ENCODE measurements at places on chromosomes 11 and 22. TPM values are rescaled to one million over a fixed set of nuclear protein-coding genes. Genes with fewer than 3 reads are reported as not detected.

KCTD21 gene
- polyA plus RNA-seq: 2.7 TPM

ELFN2 gene
- polyA plus RNA-seq: 0.29 TPM

FAM83F gene
- polyA plus RNA-seq: 0.11 TPM

ATP6V1E1 gene
- 149 TPM for polyA plus RNA-seq

FAM181B gene
- polyA plus RNA-seq: 0.16 TPM

OR2AG2 gene
- not detected for polyA plus RNA-seq

SYT9 gene
- polyA plus RNA-seq: not detected

IL10RA gene
- 17.4 TPM for polyA plus RNA-seq

OR51I1 gene
- not detected for polyA plus RNA-seq

KIF18A gene
- 0.10 TPM for polyA plus RNA-seq

ATL3 gene
- polyA plus RNA-seq: 7.7 TPM

EML3 gene
- 79.4 TPM for polyA plus RNA-seq

SLC37A2 gene
- polyA plus RNA-seq: 1.8 TPM

SCN3B gene
- 1.6 TPM for polyA plus RNA-seq

PAMR1 gene
- polyA plus RNA-seq: 14.6 TPM

NRXN2 gene
- 2.7 TPM for polyA plus RNA-seq

GRM5 gene
- 0.01 TPM for polyA plus RNA-seq

DEFB131B gene
- not detected for polyA plus RNA-seq

UBXN1 gene
- polyA plus RNA-seq: 188 TPM

SPON1 gene
- 101 TPM for polyA plus RNA-seq

KRTAP5-2 gene
- polyA plus RNA-seq: not detected

LRRC55 gene
- not detected for polyA plus RNA-seq

LINC01488 gene
- not detected for polyA plus RNA-seq

OR9Q1 gene
- 0.11 TPM for polyA plus RNA-seq

MRPL21 gene
- 69.3 TPM for polyA plus RNA-seq

OTOG gene
- polyA plus RNA-seq: not detected

MMP27 gene
- 0.07 TPM for polyA plus RNA-seq

LMO1 gene
- polyA plus RNA-seq: 0.54 TPM

WNT7B gene
- 0.25 TPM for polyA plus RNA-seq

SPA17 gene
- 2.8 TPM for polyA plus RNA-seq

DGCR6 gene
- 1.5 TPM for polyA plus RNA-seq

POU2AF1 gene
- polyA plus RNA-seq: 0.51 TPM

RFPL1 gene
- polyA plus RNA-seq: 0.06 TPM

CCDC73 gene
- not detected for polyA plus RNA-seq

AKIP1 gene
- 11.8 TPM for polyA plus RNA-seq

ZNF408 gene
- polyA plus RNA-seq: 4.0 TPM

CCDC81 gene
- polyA plus RNA-seq: 0.12 TPM

PIWIL4 gene
- polyA plus RNA-seq: 2.9 TPM

SGSM1 gene
- 0.92 TPM for polyA plus RNA-seq

MTMR3 gene
- polyA plus RNA-seq: 9.7 TPM

PNPLA3 gene
- 2.8 TPM for polyA plus RNA-seq

SLC22A8 gene
- not detected for polyA plus RNA-seq

MUC2 gene
- polyA plus RNA-seq: 0.31 TPM

RAC2 gene
- 5.7 TPM for polyA plus RNA-seq

APOBEC3H gene
- polyA plus RNA-seq: not detected

HPX gene
- polyA plus RNA-seq: 0.45 TPM
